ENCODE measurements at places on chromosomes 1 and 21.

- no peak for DNase-seq
Observed at GRCh38 chr1:63323865-63324778, 1.8 kb downstream of the FOXD3 start.

DNA sequence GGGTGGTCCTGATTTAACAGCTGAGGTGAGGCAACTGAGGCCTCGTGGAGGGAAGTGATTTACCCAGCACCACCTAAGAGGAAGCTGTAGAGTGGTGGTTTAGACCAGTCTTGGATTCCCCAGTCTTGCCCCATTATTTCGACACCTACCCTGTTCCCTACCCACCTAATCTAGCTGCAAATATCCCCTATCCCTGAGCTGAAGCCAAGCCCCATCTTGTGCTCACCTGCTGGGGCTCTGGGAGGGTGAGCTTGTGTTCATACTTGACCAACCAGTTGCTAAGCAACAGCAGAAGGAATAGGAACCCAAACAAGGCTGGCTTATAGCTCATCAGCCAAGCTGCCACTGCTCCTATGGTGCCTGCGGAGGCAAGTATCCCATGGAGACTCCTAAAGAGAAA is 2.0 kb downstream of the TEX46 start:
- DNase-seq, result no peak

GRCh38 chr1:223114871-223115270 is 28.2 kb downstream of the TLR5 start:
- DNase-seq, result no peak

DNA sequence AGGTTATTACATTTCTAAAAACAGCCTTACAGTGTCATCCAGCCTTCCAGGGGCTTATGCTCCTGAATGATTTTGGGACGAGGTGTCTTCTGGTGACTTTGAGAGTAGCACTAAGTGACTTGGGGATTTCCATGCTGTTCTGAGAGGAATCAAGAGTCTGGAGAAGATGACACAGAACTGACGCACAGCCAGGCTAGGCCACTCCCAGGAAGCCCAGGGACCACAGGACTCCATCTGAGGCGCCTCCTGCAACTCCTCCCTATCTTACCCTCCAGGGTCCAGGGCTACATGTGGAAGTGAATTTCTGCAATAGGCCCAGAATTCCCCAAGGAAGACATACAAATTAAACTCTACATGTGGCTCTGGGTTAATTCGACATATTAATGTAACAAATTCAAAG is 92.5 kb downstream of the SLC25A24 start:
- DNase-seq, result no peak

DNA sequence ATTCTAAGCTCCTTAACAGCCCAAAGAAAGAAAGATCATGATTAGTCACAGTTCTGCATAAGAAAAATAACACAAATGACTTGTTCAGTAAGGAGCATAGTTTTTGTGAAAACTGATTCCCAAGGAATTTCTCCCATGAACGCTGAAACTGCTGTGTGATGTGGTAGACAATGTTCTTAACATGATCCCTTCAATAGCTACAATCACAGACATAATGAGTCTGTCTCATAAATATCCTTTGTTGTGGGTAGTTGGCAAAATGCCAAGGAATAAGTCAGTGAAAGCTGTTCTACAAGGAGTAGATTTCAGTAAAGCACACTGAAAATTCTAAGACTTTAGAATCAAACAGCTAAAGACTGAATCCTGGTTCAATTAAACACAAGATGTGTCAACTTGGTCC is 404.8 kb downstream of the HLX start:
- no peak for DNase-seq

DNA sequence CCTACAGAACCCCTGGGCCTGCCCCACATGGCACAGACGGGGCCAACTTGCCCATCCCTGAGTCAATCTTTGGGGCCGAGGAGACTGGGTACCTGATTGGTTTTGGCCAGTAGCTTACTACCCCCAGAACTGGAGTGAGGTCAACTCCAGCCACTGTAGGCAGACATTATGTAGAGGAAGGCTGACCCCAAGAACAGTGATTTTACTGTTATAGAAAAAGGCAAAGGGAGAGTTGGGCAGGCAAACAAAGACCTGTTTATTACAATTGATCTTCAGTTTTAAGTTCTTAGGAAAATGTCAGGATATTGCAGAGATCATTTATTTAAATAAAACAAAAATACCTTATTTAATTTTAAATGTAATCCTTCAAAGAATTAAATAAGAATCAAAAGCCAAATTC is 653.8 kb downstream of the NPHP4 start:
- no peak for DNase-seq

DNA sequence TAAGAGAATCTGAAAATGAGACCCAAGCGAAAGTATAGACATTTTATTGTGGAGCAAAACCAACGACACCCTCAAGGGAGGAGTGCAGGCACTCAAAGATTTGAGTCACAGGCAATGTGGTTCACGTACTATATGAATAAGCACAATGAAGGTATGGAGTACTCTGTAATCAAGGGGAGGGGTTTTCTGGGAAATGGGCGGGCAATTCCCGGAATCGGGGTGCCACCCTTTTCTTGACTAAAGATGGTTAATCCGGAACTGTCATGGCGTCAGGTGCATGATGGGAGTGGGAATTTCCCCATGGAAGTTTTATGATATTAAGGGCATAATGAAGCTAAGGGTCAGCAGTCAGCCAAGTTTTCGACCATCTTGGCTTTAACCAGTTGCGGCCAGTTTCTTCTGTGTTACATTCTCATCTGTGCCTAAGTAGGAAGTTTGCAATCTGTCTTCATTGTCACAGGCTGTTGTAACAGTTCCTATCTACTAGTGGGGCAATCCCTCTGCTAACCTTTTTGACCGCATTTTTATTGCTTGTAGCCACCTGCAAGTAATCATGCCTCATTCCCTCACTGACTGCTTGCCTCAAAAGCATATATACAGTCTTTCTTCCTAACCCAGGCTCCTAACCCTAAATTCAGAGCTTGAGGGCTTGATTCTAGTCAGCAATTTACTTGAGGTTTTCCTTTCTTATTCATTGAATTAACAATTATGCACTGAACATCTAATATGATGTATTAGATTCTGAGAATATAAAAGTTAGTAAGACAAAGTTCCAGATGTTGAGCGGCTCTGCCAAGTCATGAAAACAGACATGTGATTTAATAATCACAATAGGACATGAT is 775 bp upstream of the AIM2 start:
- no peak for DNase-seq

All from BE2C (cell line).